ENCODE measurements at places on chromosomes 4 and X.

GRCh38 chr4:170047771-170048354 lies 21.7 kb upstream of the MFAP3L start:
- DNase-seq = no peak

DNA sequence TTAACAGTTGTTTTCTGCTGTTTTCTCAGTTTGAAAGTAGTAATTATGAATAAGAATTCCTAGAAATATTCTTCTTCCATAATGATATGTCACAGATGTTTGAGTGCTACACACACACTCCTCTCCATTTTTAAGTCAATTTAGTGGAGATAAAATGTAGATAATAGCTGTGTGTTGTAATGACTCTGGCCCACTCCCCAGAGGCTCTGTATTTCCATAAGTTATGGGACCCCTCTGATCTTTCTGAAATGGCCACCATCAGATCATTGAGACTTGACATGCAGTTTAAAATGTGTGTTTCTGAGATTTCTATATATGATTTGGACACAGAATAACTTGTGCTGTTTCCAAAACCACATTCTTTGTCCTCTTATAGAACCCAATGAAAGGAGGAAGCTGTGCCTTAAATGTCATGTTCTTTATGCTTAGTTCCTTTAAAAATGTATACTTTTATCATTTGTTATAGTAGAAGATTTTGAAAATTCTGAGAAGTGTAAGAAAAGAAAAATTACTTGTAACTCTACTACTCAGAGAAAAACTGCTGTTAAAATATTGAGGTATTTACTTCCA lies 46.4 kb downstream of the GAB1 start:
- no peak for DNase-seq

DNA sequence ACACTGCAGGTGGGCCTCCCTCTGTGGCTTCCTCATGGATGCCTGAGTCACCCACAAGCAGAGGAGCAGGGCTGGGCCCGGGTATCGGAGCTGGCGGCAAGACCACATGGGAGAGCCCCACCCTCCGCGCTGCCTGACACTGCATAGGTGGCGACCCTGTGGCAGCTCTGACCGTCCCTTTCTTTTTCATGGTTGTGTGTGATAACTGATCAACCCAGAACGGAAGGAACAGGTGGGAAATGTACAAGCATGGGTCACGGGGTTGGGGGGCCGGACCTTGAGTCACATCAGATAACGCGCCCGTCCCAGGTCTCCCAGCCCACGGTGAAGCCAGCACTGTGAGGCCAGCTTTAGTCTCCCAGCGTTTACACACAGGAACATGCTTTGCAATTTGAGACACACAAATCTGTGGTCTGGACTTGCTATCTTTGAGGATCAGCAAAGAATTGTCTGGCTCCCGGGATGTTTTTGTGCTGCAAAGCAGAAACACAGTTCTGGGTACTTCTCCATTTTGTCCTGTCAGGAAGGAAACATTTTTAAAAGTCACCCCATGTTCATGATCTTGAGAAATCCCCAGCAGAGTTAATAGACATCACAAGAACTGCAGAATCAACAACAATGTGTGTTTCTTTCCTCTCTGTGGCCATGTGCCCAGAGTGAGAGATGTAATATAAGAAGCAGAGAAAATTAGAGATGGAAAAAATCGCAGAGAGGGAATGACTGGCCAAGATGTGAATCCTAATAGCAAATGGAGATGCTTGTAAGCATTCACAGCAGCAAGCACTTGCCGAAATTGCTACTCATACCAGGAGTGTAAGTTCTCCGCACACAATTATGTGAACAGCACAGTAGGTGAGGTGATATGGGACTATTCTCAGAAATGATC lies 70.1 kb upstream of the CBR4 start:
- DNase-seq = no peak

DNA sequence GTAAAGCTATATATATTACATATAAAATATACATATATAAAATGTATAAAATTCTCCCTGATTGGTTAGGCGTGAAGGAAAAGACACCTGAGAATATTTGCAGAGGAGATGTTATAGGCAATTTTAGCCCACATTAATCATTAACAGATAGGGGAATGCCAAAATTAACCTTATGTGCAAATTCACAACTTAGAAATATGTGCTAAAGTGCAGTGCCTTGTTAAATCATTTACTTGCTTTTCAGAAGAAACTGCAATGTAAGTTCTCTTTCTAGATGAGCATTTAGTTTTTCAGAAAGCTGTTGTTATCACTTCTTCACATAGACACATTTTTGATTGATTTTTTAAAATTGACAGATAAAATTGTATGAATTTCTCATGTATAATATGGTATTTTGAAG lies 5.6 kb downstream of the TASL start:
- no peak for DNase-seq

Data from amygdala (tissue), 56 donors.